ENCODE measurements at places on chromosomes 13 and 19.

DNA sequence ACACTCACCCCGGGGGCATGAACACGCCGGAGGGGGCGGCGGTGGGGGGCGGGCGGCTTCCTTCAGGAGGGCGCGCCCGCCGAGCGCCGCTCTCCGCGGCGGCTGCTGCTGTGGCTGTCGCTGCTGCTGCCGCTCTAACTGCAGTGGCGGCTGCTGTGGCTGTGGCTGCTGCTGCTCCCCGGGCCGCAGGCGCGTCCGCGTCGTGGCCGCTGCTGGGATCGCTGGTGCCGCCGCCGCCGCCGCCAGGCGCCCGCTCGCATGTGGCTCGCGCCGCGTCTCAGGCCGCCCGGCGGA, at the start of gene BBC3:
BBC3 (minus strand) TSS at position 279 of the 294 bp plus-strand sequence. CDS start 2,768 bp downstream, outside the sequence.
- DNase-seq: no peak

DNA sequence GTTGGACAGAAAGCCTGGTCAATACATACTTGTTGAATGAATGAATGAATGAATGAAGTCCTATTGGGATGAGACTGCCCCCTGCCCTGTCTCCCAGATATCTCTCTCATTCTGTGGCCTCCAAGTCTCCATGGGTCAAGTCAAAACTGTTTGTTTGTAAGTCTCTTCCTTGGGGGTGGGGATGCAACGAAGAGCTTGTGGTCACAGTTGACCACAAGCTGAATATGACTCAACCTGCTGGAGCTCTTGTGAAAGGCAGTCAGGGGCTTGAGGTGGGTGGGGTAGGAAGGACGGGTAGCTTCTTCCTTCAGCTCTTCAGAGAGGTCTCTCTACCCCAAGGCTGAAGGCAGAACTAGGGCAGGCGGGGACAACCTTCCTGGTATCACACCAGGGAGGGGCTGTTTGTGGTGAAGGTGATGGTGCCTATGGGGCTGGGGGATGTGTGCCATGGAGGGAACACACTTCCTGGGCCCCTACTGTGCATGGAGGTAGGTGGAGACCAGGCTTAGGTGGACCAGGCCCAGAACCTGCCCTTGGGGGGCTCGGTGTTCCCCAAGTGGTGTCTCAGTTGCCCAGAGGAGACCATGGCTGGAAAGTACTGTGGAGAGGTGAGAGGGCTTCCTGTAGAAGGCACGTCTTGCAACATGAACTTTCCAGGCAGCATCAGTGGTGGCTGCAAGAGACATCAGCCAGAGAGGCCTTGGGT, 8.0 kb downstream of the MYO1F start:
- peak; percentile 87 for DNase-seq

DNA sequence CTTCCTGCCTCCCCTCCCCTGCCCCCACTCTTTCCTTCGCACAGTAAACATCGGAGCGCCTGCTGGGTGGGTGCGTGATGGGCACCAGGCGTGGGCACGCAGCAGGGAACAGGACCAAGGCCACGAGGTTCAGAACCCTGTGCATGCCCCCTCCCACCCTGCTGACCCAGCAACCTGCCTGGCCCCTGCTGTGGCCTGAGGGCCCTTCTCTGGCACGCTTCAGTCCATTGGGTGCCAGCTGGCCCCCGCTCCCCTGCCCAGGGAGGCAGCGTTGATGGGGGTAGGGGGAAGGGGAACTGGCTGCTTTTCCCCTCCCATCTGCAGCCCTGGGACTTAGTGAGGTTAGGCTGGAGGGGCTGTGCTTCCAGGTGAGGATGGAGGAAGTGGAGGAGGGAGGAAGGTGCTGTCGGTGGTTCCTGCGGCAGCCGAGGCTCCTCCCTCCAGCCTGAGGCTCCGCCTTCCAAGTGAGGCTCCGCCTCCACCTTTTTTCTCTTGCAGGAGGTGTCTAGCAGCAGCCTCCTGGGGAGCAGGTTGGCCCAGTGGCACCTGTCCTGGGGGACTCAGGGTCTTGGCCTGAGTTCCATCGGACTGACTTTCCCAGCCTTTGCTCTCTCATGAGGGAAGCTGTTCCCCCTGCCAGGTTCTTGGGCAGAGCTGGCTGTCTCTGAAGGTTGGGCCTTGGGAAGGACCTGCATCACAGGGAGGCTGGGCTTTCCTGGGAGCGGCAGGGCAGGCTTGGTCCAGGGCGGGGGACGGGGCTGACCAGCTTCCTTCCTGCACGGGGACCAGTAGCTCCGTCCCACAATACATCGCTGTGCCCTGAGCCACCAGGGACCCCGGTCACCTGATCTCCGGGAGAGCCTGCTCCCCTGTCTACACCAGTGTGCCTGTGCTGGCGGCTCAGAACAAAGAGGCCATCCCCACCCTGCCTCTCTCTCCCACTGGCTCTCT, 7.3 kb downstream of the PIAS4 start:
- peak; percentile 36 for DNase-seq

- no peak for DNase-seq
These were observed 527.4 kb upstream of the ATXN8OS start for GRCh38 chr13:69580255-69580654.

DNA sequence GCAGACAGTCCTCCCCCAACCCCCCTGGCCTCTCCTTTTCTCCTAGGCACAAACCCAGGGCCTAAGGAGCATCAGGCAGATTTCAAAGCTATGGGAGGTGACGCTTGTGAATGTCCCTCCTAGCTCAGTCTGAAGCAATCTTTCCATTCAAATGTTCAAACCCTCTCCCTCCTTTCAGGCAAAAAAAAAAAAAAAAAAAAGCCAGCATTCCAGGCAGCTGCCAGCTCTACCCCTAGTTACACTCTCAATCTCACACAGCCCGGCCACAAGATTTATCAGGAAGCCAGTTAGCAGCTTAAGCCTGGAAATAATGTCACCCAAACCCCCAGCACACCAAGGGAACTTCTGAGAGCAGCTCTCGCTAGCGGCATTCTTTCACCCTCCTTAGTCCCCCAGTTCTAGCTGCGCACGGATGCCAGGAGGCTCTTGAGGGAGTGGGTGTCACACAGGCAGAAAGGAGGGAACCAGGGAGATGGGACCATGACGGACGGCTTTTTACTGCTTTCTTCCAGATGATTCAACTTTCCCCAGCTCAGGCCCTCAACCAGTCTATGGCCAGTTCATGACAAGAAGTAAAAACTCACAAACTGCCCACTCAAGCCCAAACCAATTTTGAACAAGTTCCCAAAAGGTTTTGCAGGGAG, 6.3 kb downstream of the SH3GL1 start:
- no peak for DNase-seq

All from CD4-positive, alpha-beta T cell treated with Interleukin-15 for 1 hour (primary cell).